ENCODE measurements at places on chromosomes 5 and 9.

DNA sequence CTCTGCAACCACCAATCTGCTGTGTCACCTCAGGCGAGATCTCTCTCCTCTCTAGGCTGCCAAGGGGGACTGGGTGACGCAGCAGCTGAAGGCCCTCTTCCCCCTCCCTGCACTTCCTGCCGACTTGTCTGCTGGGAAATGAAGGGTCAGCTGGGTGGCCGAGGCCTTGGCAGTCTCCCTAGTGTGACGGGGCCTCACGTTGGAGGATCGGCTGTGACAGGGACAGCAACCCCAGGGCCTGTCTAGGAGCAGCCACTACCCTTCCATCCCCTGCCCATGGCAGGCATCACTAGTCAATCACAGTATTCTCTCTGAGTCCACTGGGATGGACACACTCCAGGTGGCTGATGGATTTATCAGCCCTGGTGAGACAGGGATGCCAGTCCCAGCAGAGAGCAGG is 107.3 kb upstream of the SARDH start:
- H3K36me3 ChIP-seq, result no peaks in the 10 kb centered on the region
- no peak for DNase-seq
- no peak overlapping the region for H3K4me3 ChIP-seq
- H3K4me1 ChIP-seq, result no peaks in the 10 kb centered on the region
- no peak overlapping the region for H3K27ac ChIP-seq
- no peaks in the 10 kb centered on the region for H3K27me3 ChIP-seq

DNA sequence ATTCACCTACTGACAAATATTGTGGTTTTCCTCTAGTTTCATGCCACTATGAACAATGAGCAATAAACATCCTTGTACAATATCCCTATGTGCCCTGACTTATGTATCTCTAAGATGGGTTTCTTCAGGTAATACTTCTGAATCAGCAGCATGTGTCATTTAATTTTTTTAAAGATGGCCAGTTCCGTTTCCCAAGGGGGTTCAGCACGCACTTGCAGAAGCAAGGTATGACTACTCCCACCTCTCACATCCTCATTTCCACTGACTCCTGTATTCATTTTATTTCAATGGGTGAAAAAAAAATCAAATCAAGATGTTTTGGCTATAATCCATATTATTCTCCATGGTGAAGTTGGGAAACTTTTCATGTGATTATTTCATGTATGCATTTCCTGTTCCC is 14.7 kb upstream of the ADAMTS19 start:
- DNase-seq, result no peak
- no peak overlapping the region for H3K27ac ChIP-seq
- H3K27me3 ChIP-seq, result peaks cover 48% of the 10 kb centered on the region
- H3K36me3 ChIP-seq, result no peaks in the 10 kb centered on the region

DNA sequence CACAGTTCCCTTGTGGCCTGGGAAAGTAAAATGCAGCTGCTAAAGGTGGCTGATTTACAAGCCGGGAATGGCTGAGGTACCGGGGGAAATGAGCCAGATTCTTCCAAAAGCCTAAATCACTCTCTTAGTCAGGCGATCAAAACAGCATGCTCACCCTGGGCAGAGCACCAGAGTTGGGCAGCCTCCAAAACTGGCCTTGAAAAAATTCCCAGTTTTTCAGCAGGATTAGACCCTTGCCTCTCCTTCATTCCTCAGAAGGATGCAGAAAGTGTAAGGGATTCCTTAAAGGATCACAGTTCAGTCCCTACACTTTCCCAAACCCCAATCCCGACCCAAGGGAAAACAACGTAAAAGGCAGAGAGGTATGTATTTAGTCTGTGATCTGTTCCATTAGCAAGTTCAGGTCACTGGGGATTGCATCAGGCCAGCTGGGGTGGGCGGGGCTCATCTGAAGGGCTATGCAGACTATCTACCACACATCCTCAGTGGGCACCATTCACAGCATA is 16.9 kb downstream of the TMEM174 start:
- H3K36me3 ChIP-seq, result no peaks in the 10 kb centered on the region
- no peak overlapping the region for H3K4me3 ChIP-seq
- no peak overlapping the region for H3K27ac ChIP-seq
- no peaks in the 10 kb centered on the region for H3K27me3 ChIP-seq

GRCh38 chr9:22131817-22132216 is 122.7 kb upstream of the CDKN2B start:
- H3K27ac ChIP-seq, result no peak overlapping the region
- no peak for DNase-seq
- no peak overlapping the region for H3K4me3 ChIP-seq
- H3K4me1 ChIP-seq, result peaks cover 15% of the 10 kb centered on the region

- no peaks in the 10 kb centered on the region for H3K4me1 ChIP-seq
- peak; percentile 21 for DNase-seq
- H3K27ac ChIP-seq, result no peak overlapping the region
- H3K27me3 ChIP-seq, result no peaks in the 10 kb centered on the region
- no peaks in the 10 kb centered on the region for H3K36me3 ChIP-seq
Observed at GRCh38 chr5:132008961-132009680, 2.3 kb downstream of the ACSL6 start.

DNA sequence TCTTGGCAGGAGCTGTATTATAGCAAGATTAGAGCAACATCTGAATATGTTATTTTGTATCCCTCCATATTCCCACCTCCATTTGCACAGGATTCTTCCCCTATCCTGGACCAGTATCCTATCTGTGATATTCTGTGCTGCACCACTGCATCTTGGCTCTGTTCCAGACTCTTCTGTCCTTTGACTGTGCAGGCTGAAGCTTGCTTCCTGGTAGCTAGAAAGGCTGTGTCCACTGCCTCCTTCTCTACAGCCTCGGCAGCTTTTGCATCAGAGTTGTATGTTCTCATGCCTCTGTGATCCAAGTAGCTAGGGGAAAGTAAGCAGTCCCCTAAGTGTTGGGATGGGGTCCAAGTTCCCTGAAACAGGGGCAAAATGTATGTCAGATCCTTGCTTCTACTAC is 104.1 kb downstream of the GAS1 start:
- H3K36me3 ChIP-seq, result no peaks in the 10 kb centered on the region
- H3K27me3 ChIP-seq, result peaks cover 10% of the 10 kb centered on the region
- no peak overlapping the region for H3K27ac ChIP-seq
- H3K4me1 ChIP-seq, result no peaks in the 10 kb centered on the region

GRCh38 chr9:116464423-116464822 is 222.7 kb upstream of the TRIM32 start:
- H3K4me3 ChIP-seq, result no peak overlapping the region
- H3K4me1 ChIP-seq, result no peaks in the 10 kb centered on the region
- no peak for DNase-seq
- H3K36me3 ChIP-seq, result no peaks in the 10 kb centered on the region

GRCh38 chr5:73437101-73437776 is 11.3 kb downstream of the FOXD1 start:
- H3K27ac ChIP-seq, result peak overlapping the region; percentile 72
- H3K4me1 ChIP-seq, result peaks cover 16% of the 10 kb centered on the region
- no peaks in the 10 kb centered on the region for H3K27me3 ChIP-seq
- H3K36me3 ChIP-seq, result no peaks in the 10 kb centered on the region
- peak; percentile 80 for DNase-seq

GRCh38 chr5:44952376-44952775 is 143.6 kb downstream of the MRPS30 start:
- H3K4me3 ChIP-seq, result no peak overlapping the region
- no peaks in the 10 kb centered on the region for H3K4me1 ChIP-seq

DNA sequence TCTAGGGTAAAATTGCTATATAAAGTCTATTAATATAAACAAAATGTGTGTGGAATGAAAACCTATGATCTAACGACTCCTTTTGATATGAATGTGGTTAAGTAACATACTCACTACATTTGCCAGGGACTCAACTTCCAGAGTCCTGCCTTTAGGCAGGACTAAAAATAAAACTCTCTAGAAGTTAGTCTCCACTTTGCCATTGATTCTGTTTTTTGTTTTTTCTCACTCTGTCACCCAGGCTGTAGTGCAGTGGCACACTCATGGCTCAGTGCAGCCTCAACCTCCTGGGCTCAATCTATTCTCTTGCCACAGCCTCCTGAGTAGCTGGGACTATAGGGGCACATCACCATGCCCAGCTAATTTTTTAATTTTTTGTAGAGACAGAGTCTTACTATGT is 30.0 kb downstream of the ZCCHC10 start:
- no peak overlapping the region for H3K27ac ChIP-seq
- H3K4me1 ChIP-seq, result no peaks in the 10 kb centered on the region
- H3K27me3 ChIP-seq, result no peaks in the 10 kb centered on the region
- DNase-seq, result no peak
- no peaks in the 10 kb centered on the region for H3K36me3 ChIP-seq

- no peak for DNase-seq
- no peak overlapping the region for H3K4me3 ChIP-seq
- peaks cover 66% of the 10 kb centered on the region for H3K36me3 ChIP-seq
- no peaks in the 10 kb centered on the region for H3K27me3 ChIP-seq
- peaks cover 8% of the 10 kb centered on the region for H3K4me1 ChIP-seq
- H3K27ac ChIP-seq, result no peak overlapping the region
Observed at GRCh38 chr5:126811515-126812198, 34.7 kb downstream of the LMNB1 start.

DNA sequence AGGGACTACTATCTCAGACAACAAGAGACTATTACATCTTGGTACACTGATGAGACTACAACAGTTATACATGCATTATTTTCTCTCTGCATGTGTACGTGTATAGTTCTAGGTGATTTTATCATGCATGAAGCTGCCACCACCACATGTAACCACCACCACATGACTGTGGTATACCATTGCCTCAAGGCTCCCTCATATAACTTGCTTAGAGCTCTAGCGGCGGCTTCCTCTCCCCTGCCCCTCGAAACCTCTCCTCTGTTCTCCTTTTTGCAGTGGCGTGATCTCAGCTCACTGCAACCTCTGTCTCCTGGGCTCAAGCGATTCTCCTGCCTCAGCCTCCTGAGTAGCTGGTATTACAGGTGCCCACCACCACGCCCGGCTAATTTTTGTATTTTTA is 162.3 kb downstream of the AOPEP start:
- H3K4me1 ChIP-seq, result peaks cover 39% of the 10 kb centered on the region
- no peaks in the 10 kb centered on the region for H3K27me3 ChIP-seq
- no peak for DNase-seq
- H3K27ac ChIP-seq, result no peak overlapping the region

GRCh38 chr9:93050231-93050630 is 8.3 kb upstream of the SUSD3 start:
- H3K27ac ChIP-seq, result no peak overlapping the region
- DNase-seq, result no peak
- H3K4me3 ChIP-seq, result no peak overlapping the region

DNA sequence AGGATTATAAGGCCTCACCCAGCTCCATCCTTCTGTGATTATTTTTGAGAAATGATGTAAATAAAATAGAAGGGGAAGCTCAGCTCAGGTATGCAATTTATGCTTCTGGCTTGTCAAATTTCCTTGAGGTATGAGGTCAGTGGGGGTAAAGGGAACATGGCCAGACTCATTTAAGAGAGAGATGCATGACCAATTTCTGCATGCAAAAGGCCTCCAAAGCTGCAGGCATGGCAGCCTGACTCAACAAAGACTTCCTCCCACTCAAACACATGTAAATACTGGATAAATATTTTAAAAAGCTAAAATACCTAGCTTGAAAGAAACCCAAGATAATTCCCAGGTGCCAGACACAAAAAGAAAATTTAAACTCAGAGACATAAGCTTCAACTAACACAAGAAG is 101.4 kb upstream of the SLC1A3 start:
- H3K27ac ChIP-seq, result no peak overlapping the region
- H3K4me3 ChIP-seq, result no peak overlapping the region
- H3K36me3 ChIP-seq, result no peaks in the 10 kb centered on the region
- peaks cover 27% of the 10 kb centered on the region for H3K4me1 ChIP-seq
- H3K27me3 ChIP-seq, result no peaks in the 10 kb centered on the region
- peak; percentile 9 for DNase-seq

DNA sequence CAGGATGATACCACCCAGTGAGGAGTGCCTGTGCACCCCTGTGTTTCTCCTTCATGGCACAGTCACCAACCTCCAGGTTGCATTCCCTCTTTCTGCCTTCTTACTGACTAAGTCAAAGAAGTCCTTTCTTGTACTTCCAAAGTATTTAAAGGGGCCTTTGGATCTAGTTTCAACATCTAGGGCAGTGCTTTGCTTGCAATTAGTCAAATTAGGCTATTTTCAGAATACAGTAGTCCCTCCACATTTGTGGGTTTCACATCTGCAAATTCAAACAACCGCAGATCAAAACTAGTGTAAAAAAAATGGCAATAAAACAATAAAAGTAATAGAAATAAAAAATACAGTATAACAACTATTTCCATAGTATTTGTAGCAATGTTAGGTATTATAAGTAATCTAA is 333.9 kb upstream of the SEMA6A start:
- no peaks in the 10 kb centered on the region for H3K4me1 ChIP-seq
- H3K4me3 ChIP-seq, result no peak overlapping the region
- DNase-seq, result no peak
- no peak overlapping the region for H3K27ac ChIP-seq
- H3K36me3 ChIP-seq, result no peaks in the 10 kb centered on the region

- H3K27me3 ChIP-seq, result no peaks in the 10 kb centered on the region
- no peaks in the 10 kb centered on the region for H3K36me3 ChIP-seq
- H3K27ac ChIP-seq, result no peak overlapping the region
- H3K4me3 ChIP-seq, result no peak overlapping the region
- no peaks in the 10 kb centered on the region for H3K4me1 ChIP-seq
Observed at GRCh38 chr9:134335061-134335460, 8.8 kb downstream of the RXRA start.

DNA sequence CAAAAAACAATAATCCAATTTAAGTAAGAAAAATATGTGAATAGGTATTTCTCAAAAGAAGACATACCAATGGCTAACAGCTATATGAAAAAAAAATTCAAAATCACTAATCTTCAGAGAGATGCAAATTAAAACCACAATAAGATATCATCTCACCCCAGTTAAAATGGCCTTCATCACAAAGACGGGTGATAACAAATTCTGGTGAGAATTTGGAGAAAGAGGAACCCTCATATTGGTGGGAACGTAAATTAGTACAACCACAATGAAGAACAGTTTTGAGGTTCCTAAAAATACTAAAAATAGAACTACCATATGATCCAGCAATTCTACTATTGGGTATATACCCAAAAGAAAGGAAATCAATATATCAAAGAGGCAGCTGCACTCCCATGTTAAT is 94.3 kb downstream of the TMEM167A start:
- no peaks in the 10 kb centered on the region for H3K36me3 ChIP-seq
- DNase-seq, result no peak
- H3K4me1 ChIP-seq, result peaks cover 23% of the 10 kb centered on the region
- H3K27ac ChIP-seq, result no peak overlapping the region
